ENCODE measurements at places on chromosomes 12 and 14. TPM values are rescaled to one million over a fixed set of nuclear protein-coding genes. Genes with fewer than 3 reads are reported as not detected.

DNA sequence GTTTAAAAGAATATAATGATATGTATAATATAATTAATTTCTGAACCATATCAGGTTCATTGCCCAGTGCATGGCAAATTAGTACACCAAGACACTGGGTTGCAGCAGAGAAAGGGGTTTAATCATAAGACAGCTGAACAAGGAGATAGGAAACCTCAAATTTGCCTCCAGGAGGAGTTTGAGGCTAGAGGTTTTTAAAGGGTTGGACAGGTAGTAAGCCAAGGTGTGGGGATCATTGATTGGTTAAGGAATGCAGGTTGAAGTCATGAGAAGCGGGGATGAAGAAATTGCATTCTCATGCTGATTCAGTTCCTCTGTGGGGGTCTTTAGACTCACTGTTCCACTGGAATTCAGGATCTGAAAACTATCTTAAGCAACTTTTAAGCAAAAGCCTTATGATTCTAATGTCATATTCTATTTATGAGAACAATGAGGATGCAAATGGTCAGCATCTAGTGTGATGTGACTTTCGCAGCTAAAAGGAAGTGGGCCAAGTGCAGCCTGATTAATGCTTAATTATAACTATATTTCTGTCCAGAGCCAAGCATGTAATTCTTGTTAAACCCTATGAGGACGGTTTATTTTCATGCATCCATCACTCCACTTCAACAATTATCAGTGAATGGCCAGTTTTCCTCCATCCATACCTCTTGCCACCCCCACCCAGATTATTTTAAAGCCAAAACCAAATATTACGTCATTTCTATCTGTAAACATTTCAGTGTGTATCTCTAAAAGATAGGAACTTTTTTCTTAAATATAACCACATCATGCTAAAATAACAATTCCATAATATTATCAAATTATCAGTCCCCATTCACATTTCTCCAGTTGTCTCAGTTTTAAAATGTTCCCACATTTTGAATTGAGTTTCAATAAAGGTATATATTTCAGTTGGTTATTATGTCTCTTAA, 14.9 kb downstream of the RNF212B start:
- no peak overlapping the region for H3K27ac ChIP-seq
- DNase-seq = no peak
- H3K4me1 ChIP-seq = no peaks in the 10 kb centered on the region
- H3K36me3 ChIP-seq = no peaks in the 10 kb centered on the region

DNA sequence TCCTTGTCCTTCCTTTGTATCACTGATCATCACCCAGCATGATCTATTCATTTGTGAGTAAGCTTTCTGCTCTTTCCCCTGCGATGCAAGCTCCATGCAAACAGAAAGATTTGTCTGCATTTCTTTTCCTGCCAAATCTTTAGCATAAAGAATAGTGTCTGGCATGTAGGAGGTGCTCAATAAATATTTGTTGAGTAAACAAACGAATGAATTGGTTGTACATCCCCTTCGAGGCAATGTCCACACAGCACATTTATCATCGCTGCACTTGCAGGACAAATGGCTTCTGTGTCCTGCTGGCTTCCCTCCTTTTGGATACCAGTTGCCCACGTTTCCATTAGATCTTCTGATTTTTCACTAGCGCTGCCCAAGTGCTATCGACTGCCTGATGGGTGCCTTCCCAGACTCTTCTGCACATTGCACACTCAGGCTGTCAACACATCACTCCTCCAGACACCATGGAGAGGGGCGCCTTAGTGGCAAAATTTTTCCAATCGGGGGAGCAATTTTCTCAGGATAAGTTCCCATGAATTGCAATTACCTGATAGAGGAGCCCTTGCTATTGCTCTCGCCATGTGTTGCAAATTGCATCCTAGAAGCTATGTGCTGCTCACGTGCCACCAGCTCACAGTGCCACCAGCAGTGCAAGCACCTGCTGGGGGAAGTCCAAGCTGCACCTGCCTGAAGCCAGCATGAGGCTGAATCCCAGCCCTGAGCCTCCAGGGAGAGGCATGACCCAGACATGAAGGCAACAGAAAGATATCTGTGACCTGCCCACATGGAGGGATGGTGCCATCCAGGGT, 206.6 kb downstream of the KIF26A start:
- no peaks in the 10 kb centered on the region for H3K36me3 ChIP-seq
- H3K4me3 ChIP-seq = no peak overlapping the region
- DNase-seq = no peak
- no peak overlapping the region for H3K27ac ChIP-seq
- H3K4me1 ChIP-seq = no peaks in the 10 kb centered on the region

The CPNE6 gene
- total RNA-seq = not detected

The UBR7 gene
- 24.1 TPM for total RNA-seq

Data from endothelial cell of umbilical vein (primary cell).